Pulmonary artery endothelial cell (primary cell): ENCODE measurements at places on chromosomes 7 and 10. TPM values are rescaled to one million over a fixed set of nuclear protein-coding genes. Genes with fewer than 3 reads are reported as not detected.

LRIT1 gene
- not detected in 2 replicates for total RNA-seq

SPAG6 gene
- not detected in 2 replicates for total RNA-seq

INMT gene
- total RNA-seq: not detected in 2 replicates

RBM17 gene
- total RNA-seq: 69.5 and 94.6 TPM in 2 replicates

VSTM4 gene
- total RNA-seq: 0.26 and 0.32 TPM in 2 replicates

UBTD1 gene
- 41.4 and 58.4 TPM in 2 replicates for total RNA-seq

KIN gene
- 5.7 and 5.9 TPM in 2 replicates for total RNA-seq

CLIP2 gene
- total RNA-seq: 18.1 and 28.0 TPM in 2 replicates

FGL2 gene
- 0.25 and 0.26 TPM in 2 replicates for total RNA-seq

DNA sequence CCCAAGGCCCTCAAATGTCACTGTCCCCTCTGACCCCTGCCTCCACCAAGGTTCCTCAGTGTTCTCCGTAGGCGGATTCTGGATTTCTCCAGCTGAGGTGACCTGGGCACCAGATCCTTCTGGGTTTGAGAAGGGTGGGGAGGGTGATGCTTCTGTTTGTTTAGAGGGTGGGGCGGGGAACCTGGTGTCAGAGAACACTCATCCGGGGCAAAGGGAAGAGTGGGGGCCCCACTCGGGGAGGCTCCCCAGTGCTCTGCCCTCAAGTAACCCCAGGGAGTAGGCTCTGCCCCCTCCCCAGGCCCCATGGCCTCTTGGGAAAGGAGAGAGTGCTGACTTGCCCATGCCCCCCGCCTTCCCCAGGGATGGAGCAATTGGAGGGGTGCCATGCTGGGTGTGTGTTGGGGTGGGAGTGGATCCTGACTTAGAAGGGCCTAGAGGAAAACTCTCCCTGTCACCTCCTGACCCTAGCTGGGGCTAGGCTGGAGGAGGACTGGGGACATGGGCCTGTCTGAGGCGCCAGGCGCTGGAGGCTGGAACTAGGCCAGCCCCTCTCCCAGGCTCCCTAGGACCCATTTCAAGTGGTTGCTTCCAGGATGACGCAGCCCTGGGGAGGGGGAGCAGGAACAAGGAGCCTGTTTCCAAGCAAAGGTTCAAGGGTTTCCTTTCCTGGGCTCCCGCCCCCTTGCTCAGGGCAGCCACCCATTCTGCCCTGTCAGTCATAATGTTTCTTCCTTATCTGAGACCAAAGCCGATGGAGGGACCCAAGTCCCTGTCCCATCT is 27.9 kb downstream of the KAZALD1 start:
- DNase-seq: no peak

DNA sequence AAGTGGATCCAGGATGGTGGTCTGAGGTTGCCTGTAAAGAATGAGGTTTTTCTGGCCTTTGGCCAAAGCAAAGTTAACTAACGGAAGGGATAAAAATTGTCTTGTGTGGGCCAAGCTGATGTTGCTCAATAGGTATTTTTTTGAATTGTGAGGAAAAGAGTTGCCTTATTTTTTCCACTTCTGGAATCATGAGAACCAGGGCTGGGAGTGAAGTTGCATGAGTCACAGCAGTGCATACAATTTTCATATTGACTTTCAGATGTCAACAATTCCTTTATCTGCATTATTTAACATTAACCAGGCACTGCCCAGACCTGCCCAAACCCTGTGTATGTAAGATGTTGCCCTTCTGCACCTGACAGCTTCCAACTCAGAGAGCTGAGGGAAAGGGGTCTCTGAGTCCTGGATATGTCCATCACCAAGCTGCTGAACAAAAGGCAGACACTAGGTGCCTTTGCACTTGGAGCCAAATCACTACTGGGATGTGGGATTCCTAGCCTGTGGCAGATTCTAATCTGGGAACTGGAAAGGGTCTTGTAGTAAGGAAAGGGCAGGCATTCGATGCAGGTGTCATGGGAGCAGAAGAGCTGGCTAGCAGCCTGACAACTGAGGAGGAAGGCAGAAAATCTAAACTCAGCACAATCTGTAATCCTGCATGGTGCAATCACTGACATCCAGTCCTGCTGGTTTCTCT is 52.3 kb upstream of the SLC35B4 start:
- peak; percentile 24 for DNase-seq

DNA sequence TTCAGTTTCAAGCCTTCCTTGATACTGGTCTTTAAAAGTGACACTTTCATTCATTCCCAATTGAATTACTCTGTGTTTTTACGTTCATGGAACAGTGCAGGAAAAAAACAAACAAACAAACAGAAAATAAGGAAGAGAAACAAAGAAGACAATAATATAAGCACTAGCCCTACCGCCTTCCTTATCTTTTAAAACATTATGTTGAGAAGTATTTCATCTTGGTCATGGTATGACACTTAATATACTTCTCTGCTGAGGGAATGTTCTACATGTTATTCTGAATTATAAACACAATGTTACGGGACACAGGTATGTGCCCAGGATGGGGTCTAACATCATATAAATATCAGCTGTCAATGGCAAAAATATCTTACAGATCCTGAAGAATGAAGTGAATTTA is 176.7 kb downstream of the SFMBT2 start:
- no peak for DNase-seq

DNA sequence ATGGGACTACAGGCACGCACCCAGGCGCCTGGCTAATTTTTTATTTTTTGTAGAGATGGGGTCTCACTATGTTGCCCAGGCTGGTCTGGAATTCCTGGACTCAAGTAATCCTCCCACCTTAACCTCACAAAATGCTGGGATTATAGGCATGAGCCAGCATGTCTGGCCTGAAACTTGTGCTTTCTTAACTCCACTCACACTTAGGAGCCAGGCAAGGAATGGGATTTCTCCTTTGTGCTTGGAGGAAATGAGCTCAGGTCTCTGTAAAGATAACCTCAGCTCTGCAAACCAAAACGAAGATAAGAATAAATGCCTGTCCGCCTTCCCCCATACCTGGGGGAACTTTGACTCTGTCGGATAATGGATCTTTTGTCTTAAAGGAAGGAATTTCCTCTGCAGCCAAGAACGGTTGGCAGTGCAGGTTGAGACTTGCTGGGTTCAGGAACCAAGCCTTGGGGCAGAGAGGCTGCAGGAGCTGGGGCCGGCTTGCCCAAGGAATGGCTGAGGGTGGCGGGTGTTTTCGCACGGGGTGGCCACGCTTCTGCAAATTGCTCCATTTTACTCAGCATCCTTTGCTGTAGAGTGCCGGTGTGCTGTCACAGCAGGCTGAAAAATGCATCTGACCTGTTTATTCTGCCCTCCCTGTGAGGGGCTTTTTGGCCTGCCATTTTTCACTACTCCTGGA is 174.2 kb downstream of the KIAA1217 start:
- peak; percentile 2 for DNase-seq

GRCh38 chr7:129202058-129202777 is 13.8 kb downstream of the SMO start:
- no peak for DNase-seq

DNA sequence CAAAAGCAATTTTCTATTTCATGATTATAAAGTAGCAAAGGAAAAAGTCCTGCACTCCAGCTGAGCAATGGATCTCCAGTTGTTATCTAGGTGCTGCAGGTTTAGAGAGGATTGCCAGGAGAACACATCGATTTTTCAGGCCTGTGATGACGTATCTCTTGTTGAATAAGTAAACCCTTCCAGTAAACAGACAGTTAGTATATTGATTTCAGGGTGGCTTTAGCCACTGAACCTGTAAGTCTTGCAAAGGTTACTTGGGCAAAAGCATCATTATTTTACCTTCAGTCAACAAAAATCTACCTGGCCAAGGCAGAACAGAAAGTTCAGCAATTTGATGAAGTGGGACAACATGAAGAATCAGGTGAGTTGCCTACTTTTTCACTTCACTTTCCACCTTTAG is 12.3 kb downstream of the EGFR start:
- no peak for DNase-seq

- DNase-seq: no peak
Observed at GRCh38 chr7:41096917-41097316, 606.0 kb downstream of the INHBA start.

DNA sequence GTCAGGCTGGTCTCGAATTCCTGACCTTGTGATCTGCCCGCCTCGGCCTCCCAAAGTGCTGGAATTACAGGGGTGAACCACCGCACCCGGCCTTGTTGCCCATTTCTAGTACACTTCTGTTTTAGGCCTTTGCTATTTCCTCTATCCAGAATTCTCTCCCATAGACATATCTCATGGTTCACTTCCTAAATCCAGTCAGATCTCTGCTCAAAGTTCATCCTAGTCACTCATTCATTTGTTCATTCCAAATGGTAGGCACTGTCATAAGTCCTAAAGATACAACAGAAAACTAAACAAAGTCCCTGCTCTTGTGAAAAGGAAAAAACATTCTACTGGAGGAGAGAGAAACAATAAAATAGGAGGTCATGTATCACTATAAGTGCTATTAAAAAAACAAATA is 2.4 kb upstream of the MOSPD3 start:
- DNase-seq: no peak

- no peak for DNase-seq
Observed at GRCh38 chr10:48332871-48333216, 26.4 kb downstream of the MAPK8 start.

- no peak for DNase-seq
Observed at GRCh38 chr10:1390200-1390599, 334.0 kb downstream of the WDR37 start.

DNA sequence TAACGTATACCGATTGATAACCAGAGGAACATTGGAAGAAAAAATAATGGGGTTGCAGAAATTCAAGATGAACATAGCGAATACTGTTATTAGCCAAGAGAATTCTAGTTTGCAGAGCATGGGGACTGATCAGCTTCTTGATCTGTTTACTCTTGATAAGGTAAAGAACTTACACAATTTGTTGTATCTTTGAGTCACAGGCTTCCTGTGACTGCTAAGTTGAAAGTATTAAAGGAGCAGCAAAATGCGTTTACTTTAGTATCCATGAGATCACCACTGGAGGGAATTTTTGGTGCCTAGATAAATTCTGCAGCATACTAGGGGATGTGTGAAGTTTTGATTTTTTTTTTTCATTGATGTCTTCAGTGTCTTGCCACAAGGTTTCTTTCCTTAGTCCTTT is 103.6 kb downstream of the BTAF1 start:
- DNase-seq: peak; percentile 45

DNA sequence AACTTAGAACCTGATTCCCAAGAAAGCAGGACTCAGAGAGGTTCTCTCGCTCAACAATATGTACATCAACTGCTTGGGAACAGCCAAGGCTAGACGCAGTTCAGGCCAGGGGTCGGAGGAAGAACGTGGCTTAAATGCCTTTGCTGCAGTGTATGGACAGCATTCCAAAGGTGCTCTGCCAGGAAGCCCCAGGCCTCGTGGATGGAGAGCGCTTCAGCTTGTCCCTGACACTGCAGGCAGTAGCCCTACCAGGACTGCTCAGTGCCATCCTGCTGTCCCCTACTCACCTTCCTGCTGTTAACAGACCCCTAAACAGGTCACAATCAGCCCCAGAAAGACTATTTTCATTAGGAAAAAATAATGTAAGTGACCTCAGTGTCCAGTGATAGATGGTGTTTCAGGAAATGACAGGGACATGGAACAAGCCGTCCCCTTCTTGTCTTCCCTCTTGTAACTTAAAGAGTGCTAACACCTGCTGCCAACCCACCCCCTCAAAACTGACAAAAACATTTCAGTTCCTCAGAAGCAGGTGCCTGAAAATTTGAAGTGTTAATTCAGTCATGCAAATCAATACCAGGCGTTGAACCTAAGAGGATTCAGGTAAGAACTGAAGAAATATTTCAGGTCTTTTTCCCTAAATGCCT is 16.5 kb downstream of the CREB3L2 start:
- DNase-seq: no peak

DNA sequence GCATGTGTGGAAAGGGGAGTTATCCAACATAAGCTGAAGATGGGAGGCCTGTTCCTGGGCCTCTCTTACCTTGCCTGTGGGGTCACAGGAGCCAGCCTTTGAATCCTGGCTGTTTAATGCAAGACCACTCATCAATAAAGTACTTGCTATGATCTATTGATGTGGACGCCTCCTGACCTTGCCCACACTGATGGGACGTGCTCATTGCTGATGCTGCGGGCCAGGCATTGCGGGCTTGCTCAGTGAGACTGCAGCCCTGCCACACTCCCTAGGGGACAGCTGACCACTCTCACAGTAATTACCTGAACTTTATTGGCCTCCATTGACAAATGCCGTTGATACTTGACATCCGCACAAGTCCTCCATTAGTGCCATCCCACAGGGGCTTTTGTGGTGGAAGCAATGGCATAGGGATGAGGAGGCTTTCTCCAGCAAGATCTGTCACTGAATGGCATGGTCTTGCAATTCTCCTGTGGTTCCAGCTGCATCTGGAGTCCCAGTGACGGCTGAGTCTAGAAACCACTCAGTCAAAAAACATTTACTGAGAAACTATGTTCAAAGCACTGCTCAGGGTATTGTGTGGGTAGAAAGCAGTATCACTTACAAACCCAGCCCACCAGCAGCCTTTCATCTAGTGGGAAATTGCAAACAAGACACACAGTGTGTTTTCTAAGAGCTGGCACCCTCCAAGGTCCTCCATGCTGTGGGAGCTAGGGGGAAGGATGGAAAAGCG is 135.1 kb upstream of the YAE1 start:
- DNase-seq: no peak

- no peak for DNase-seq
Observed at GRCh38 chr10:109475711-109476421, 447.4 kb downstream of the XPNPEP1 start.

DNA sequence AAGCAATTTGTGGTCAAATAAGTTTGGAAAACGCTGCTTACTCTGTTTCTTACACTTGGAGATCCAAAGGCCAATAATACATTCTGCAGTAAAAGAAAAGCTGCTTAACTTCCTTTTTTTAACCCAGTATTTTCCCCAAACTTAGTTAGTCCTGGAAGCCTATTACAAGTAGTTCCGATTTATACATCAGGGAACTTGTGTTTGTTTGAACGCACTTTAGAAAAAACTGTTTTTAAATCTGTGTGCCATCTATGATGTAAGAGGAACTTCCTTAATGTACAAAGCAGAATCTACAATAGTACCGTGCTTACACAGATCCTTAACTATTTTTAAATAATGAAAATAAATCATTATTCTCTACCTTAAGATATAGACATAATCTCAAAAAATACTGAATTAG is 23.0 kb downstream of the SFR1 start:
- no peak for DNase-seq

- no peak for DNase-seq
Observed at GRCh38 chr10:122116331-122116730, 127.4 kb downstream of the TACC2 start.

GRCh38 chr10:69201045-69201444 is 19.1 kb upstream of the HKDC1 start:
- DNase-seq: no peak

DNA sequence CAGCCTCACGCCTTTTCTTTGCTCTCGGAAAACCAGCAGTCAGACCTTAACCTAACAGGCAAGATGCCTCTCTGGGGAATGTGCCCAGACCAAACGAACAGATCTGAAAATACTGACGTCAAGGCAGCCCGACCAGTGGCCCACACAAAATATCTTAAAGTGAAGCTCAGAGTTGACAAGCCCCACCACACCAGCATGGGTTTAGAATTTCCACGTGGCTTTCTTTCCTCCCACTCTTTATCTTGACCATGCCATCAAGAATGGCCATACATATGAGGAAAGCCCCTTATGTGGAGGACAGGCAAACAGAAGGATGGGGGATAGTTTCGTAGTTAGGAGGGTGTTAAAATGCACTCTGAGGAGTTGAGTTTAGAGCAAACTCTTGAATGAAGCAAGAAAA is 89.8 kb downstream of the MRPL32 start:
- DNase-seq: no peak

- no peak for DNase-seq
Observed at GRCh38 chr7:140144821-140145220, 32.0 kb downstream of the KDM7A start.

GRCh38 chr7:42167206-42167605 is 69.8 kb downstream of the GLI3 start:
- no peak for DNase-seq
